Stomach (tissue), 19 donors: ENCODE measurements at places on chromosomes 7 and 10.

- no peaks in the 10 kb centered on the region for H3K36me3 ChIP-seq
- H3K4me3 ChIP-seq, result no peak overlapping the region
- H3K4me1 ChIP-seq, result peaks cover 29% of the 10 kb centered on the region
- H3K27me3 ChIP-seq, result peaks cover 45% of the 10 kb centered on the region
- peak; percentile 8 for DNase-seq
Measured at GRCh38 chr7:97002555-97003261, 2.6 kb upstream of the DLX6 start.

GRCh38 chr7:44189286-44189992, at the start of gene GCK:
TSS of gene GCK (minus strand) at chr7:44189439. CDS start at chr7:44188953, 486 bp downstream.
- no peak within 1 kb of the TSS for H3K4me3 ChIP-seq
- H3K36me3 ChIP-seq, result no peaks in the 10 kb centered on the region
- no peak for DNase-seq
- H3K27ac ChIP-seq, result no peak within 1 kb of the TSS

GRCh38 chr7:85165263-85165662, 21.6 kb downstream of the SEMA3D start:
- no peak overlapping the region for H3K4me3 ChIP-seq
- no peak overlapping the region for H3K27ac ChIP-seq
- no peaks in the 10 kb centered on the region for H3K36me3 ChIP-seq
- no peaks in the 10 kb centered on the region for H3K4me1 ChIP-seq
- DNase-seq, result no peak

- no peaks in the 10 kb centered on the region for H3K36me3 ChIP-seq
- DNase-seq, result peak; percentile 65
- no peak overlapping the region for H3K27ac ChIP-seq
- peaks cover 60% of the 10 kb centered on the region for H3K4me1 ChIP-seq
- H3K27me3 ChIP-seq, result no peaks in the 10 kb centered on the region
Measured at GRCh38 chr10:74586088-74586585, 240.3 kb upstream of the KAT6B start.

DNA sequence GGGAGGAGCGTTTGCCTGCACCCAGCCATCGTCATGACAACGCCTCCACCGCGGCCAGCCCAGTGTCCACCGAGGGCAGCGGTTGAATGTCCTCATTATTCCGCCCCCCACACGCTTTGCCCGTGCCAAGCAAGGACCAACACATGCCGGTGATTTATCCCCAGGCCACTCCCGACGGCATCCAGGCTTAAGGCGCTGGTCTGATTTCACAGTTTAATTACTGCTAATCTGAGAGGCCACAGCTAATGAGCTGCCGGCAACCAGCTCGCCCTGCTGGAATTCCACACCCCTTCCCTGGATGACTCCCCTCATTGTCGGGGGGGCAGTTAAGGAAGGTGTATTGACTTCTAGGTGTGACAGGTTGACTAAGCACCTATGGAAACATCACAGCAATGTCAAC, 432.3 kb downstream of the DNAJB6 start:
- H3K4me1 ChIP-seq, result no peaks in the 10 kb centered on the region
- H3K27ac ChIP-seq, result no peak overlapping the region
- no peaks in the 10 kb centered on the region for H3K36me3 ChIP-seq

DNA sequence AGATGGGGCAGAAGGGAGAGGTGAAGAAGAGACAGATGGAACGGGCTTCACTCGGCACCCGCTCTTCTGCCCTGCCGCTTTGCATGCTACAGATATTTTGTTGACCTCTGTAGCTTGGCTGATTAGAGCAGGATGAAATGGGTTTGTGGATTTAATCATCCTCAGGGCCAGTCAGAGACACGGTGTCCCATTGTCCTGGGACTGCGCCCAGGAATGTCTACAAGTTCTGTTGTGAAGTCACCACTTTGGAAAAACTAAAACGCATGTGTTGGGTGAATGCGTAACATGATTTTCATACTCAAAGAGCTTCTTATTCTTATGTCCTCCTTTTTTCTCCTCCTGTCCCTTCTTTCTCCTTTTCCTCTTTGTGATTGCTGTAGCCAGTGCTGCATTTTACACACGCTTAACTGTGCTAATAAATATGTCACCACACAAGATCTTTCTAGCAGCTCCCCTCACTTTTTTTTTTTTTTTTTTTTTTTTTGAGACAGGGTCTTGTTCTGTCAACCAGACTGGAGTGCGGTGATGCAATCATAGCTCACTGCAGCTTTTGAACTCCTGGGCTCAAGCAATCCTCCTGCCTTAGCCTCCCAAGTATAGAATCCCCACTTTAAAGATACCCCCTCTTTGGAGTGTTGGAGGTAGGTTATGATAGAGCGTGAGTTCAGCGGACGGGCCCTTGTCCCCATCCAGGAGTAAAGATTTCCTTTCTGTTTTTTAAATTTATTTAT, 3.4 kb downstream of the CPA4 start:
- no peaks in the 10 kb centered on the region for H3K36me3 ChIP-seq
- no peak for DNase-seq
- H3K4me3 ChIP-seq, result no peak overlapping the region
- H3K27ac ChIP-seq, result no peak overlapping the region
- H3K4me1 ChIP-seq, result no peaks in the 10 kb centered on the region

DNA sequence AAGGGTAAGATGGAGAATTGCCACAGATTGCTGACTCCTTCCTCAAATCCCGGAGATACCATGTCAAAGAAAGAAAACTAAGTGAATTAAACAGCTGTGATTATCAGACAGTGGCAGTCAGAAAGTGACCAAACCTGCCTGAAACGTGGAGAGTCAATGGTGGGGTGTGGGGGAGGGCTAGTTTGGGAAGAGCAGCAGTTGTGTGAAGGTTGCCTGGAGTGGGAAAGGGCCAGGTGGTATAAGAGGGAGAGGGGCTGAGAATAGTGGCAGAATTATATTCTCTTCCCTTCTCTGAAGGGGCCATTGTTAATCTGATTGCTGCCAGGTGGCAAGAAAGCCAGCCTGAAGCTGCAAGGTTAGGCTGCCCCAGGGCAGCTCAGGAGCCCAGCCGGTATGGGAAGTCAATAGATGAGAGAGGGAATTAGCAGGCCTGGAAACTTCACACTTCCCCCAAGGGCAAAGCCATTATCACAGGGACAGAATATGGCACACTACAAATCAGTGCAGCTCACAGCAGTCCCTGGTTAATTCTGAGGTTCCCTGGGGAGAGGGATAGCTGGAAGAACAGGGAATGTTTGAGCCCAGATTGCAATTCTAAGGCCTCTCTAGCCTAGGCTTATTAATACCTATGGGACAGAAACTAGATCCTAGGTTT, 83.9 kb upstream of the ITGB1 start:
- H3K27ac ChIP-seq, result no peak overlapping the region
- no peaks in the 10 kb centered on the region for H3K36me3 ChIP-seq
- no peak overlapping the region for H3K4me3 ChIP-seq

DNA sequence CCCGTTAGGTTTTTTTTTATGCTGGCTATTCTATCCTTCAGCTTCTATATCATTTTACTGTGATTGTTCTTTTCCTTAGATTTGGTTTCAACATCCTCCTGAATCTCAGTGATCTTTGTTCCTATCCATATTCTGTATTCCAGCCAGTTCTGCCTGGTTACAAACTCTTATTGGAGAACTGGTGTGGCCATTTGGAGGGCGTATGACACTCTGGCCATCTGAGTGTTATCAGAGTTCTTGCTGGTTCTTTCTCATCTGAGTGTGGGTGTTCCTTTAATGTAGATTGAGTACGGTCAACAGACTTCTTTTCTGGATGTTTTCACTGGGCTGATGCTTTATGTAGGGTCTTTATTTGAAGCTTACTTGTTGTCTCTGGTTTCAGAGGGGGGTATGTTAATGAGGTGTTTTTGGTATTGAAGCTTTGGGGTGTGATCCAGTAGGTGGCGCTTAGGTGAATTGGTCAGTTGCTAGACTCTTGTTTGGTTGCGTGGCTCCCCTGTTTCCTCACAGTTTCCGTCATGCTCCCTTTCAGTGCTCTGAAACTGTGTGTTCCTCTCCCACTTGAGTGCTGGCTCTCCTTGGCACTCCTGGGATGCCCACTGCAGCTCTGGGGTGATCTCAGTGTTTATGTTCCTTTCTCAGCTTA, 80.7 kb downstream of the FANK1 start:
- no peaks in the 10 kb centered on the region for H3K4me1 ChIP-seq
- no peak overlapping the region for H3K27ac ChIP-seq
- H3K4me3 ChIP-seq, result no peak overlapping the region
- no peaks in the 10 kb centered on the region for H3K27me3 ChIP-seq
- H3K36me3 ChIP-seq, result no peaks in the 10 kb centered on the region

DNA sequence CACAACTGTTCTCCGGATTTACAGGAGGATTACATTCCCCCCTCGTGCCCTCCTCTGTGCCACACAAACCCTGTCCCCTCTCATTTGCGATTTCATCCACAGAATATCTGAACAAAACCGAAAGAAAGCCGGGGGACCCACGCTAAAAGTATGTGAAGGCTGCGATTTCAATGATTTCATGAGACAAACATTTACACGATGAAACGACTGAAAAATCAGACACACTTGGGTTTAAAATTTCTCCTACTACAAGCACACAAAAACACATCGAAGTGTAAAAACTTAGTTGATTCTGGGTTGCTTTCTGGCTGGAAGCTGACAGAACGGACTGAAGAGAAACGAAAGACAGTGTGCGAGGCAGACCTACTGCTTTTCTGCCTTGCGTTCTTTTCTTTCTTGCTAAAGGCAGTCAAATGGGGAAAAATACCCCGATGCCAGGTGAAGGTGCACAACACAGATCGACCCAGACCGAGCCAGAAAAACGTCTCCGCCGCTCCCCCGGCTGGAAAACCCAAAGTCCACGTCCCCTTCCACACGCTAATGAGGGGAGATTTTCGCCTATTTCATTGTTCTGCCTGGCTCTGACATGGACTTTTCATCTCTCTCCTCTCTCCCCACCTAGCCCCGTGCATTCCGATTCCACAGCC, 1.2 kb downstream of the HIPK2 start:
- no peaks in the 10 kb centered on the region for H3K27me3 ChIP-seq
- peaks cover 40% of the 10 kb centered on the region for H3K4me1 ChIP-seq
- H3K36me3 ChIP-seq, result peaks cover 5% of the 10 kb centered on the region
- DNase-seq, result peak; percentile 67

- no peak for DNase-seq
- H3K36me3 ChIP-seq, result no peaks in the 10 kb centered on the region
- H3K27me3 ChIP-seq, result no peaks in the 10 kb centered on the region
- no peak overlapping the region for H3K4me3 ChIP-seq
Measured at GRCh38 chr10:17249820-17250219, 21.8 kb downstream of the VIM start.

DNA sequence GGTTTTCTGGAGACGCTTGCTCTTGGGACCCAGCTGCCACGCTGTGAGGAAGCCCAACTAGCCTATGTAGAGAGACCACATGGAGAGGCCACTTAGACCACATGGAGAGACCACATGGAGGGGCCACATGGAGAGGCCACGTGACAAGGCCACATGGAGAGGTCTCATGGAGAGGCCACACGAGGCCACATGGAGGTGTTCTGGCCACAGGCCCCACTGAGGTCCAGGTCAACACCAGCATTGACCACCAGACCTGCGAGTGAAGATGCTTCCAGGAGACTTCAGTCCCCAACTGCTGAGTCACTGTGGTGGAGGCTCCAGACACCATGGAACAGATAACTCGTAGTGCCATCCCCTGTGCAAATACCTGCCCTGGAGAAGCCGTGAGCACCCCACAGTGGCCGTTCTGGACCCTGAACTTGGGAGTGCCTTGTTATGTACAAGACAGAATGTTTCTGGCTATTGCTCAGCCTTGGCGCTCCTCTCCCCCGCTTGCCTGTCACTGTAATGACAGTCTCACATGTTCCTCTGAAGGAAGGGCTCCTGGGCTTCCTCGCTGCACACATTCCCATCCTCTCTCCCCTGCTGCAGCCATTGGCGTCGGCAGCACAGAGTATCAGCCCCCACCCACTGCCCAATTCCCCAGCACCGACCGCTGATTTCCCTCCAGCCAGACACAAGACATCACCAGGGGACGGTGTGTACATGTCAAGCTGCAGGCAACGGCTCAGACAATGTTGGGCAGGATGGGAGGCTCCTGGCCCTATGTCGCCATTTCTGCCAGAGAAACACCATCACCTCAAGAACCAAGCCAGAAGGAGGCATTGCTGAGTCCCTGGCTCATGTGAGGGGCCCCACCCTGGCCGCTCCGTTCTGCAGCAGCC, 49.0 kb upstream of the TNRC18 start:
- H3K27ac ChIP-seq, result no peak overlapping the region
- no peaks in the 10 kb centered on the region for H3K36me3 ChIP-seq
- peaks cover under 1% of the 10 kb centered on the region for H3K4me1 ChIP-seq
- no peak for DNase-seq
- H3K4me3 ChIP-seq, result no peak overlapping the region
- H3K27me3 ChIP-seq, result no peaks in the 10 kb centered on the region

- no peaks in the 10 kb centered on the region for H3K4me1 ChIP-seq
- H3K27me3 ChIP-seq, result no peaks in the 10 kb centered on the region
- H3K4me3 ChIP-seq, result no peak overlapping the region
- DNase-seq, result no peak
- no peaks in the 10 kb centered on the region for H3K36me3 ChIP-seq
- no peak overlapping the region for H3K27ac ChIP-seq
Measured at GRCh38 chr10:106832846-106833245, 331.7 kb downstream of the SORCS1 start.
